Adipocyte (in vitro differentiated cells): ENCODE measurements at places on chromosomes 5 and 9.

DNA sequence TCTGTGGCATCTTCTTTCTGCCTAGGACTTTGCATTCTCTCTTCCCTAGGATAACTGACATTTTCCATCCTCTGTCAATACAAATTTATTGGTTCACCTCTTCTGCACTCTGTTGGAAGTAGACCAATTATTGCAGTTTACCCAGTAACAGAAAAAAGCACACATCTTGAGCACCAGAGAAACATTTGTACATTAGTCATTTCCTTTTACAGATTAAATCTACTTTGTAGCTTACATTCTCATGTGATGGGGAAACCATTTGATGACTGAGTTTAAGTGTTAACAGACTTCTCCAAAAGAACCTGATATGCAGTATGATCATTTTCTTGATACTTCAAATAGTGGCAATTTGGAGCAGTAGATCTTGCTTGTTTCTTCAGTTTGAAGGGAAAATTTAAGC is 1098.8 kb downstream of the DTWD2 start:
- peak; percentile 75 for DNase-seq

- DNase-seq = peak; percentile 52
Observed at GRCh38 chr9:16221822-16222547, 648.5 kb downstream of the BNC2 start.

DNA sequence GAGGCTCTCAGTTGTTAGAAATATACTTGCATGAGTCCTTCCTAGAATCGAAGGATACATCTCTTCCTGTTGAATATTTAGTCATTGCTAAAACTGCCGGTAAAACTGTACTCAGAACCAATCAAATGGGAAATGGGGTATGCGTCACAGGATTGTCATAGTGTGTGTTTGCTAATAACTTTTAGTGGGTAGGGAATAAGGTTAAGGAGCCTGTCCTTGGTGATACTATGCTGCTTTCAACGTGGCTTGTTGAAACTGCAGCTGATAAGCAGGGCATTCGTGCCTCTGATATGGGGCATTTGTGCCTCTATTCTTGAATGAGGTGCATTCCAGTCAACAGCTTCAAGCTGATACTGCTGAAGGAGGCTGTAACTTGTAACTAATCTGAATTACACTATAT is 26.6 kb downstream of the HABP4 start:
- DNase-seq = no peak

DNA sequence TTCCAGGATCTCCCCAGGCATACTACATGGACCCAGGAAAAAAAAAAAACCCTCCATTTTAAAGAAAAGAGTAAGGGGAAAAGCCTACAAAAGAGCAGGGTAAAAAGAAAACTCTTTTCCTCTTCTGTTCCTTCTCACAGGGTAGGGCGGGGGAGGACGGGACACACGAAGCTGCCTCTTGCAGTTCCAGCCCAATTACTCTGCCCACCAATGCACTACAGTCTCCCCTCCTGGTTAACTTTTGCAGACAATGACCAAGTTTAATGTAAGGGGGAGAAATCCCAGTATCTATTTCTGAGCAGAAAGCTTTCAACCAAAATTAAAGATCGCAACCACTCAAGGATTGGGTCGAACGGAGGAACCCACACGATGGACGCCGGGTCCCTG is 1.3 kb downstream of the BRD3 start:
- peak; percentile 56 for DNase-seq

DNA sequence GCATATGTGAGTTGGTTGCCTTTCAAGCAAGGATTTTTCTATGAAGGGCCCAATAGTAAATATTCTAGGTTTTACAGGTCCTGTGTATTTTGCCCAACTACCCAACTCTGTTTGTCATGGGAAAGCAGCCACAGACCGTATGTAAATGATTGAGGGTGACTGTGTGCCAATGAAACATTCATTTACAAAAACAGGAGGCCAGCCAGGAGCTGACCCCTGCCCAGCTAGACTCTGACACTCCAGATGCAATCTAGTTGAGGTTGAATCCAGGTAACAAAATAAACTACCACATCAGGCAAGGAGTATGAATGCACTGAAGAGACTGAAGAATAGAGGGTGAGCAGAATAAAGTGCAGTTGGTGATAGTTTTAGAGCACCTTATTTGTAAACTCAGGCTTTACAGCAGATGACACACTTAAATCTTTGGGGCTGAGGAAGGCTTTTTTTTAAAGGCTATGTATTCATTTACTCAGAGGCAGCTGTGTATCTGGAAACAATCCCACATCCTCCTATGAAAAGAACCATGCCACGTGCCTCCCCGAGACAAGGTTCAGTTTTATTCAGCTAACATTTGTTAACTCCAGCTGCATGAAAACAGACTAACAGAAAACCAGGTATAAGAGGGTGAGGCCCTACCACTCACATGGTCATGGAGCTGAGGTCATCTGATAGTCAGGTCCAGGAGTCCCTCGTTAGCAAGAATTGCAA is 60.7 kb downstream of the SLC1A1 start:
- no peak for DNase-seq

DNA sequence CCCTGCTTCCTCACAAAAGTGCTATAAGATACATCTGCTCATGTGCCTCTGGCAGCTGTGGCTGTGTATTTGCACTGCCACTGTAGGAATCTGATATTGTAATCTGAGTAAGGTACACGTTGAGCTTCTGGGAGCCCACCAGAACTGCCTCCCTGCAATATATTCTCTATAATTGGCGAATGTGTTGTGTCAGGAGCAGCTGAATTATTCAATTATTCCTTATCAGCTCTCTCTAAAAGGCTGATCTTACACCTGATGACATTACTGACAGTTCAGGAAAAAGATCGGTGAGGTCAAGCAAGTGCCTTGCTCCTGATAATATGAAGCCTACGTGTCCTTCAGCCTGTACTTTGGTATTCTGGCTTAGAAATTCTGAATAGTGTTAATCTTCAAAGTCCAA is 1015.0 kb downstream of the CDH9 start:
- DNase-seq = no peak

GRCh38 chr5:111641533-111642233 is 115.3 kb downstream of the NREP start:
- peak; percentile 60 for DNase-seq

GRCh38 chr9:133713150-133713959 is 24.8 kb downstream of the SARDH start:
- DNase-seq = no peak

GRCh38 chr9:18639911-18640310 is 166.0 kb downstream of the ADAMTSL1 start:
- DNase-seq = no peak

GRCh38 chr5:72368271-72368670 is 48.1 kb downstream of the PTCD2 start:
- no peak for DNase-seq

DNA sequence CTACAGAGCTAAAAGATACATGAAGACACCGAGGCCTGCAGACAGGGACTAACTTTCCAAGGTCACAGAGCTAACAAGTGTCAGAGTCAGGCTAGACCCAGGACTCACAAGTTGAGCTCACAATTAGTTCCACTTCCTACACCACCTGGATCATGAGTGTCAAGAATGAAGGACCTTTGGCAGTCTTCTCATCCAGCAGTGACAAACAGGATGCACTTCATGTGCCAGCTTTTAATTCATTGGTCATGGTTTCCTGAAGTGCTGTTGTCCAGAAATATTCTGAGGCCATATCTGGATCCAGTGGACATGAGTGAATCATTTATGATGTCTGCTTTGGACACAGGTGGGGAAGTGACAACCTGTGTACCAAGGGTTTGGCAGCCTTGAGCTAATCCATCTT is 77.4 kb downstream of the KCNIP1 start:
- no peak for DNase-seq

- DNase-seq = peak; percentile 39
Observed at GRCh38 chr5:68953875-68954617, 139.8 kb upstream of the SLC30A5 start.

DNA sequence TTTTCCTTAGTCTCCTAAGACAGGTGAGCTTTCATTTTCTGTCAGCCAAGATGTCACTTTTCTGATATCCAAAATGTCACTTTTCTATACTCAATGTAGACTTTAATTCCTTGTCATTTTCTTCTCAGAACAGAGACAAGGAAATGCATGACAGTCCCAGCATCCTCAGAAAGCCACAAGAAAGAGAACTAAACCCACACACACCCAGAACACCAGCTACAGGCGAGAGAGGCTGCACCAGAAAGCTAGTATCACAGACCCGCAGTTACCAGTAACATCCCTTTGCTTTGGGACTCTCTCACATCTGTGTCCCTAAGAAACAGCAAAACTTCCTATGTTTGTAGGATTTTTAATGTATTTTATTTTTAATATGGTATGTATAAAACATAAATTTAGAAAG is 17.1 kb downstream of the TRMO start:
- DNase-seq = no peak

DNA sequence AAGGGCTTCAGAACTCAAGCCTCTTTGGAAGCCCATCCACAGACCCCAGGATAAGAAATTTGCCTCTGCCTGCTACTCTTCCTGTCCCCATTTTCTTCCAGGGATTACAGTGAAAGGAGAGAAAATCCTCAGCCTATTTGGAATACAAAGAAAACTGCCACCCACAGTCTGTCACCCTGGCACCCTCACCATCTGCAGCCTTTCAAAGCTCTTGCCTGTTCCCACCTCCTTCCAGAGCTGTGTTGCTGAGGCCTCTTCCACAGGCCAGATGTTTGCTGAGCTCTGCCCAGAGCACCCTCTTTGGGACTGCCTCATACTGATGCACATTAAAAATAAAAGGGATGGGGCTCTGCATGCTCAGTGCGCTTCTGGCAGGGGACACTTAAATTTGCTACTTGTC is 35.9 kb upstream of the TAF1L start:
- no peak for DNase-seq

DNA sequence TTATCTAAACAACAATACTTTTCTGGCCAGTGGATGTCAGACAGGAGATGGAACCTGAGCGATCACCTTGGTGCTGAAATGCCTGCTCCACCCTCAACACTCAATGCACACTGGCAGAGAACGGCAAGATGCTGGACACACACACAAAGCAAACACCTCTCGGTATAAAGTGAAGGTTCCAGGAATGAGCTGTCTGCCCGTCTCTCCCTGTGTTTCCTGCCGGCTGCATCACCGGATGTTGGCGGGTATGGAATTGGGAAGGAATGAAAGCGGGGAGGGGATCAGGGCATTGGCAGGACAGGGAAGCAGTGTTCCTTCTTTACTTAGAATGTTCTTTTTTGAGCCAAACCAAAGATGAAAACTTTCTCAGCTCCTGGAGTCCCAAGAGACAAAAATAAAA is 59.2 kb downstream of the MED10 start:
- DNase-seq = no peak

DNA sequence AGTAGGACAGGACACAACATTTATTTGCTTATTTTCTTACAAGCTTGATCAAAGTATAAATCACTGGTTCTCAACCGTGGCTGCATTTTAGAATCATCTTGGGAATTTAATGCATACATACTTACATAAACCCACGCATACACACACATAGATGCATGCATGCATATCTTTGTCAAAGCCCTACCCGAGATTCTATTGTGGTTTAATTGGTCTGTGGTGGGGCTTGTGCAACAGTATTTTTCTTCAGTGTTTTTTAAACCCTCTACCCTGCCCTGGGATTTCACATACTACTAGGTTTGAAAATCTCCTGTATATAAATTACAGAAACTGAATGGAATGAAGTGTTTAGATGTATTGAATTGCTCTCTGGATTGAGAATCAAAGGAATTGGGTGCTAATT is 1166.2 kb downstream of the MAT2B start:
- peak; percentile 7 for DNase-seq

DNA sequence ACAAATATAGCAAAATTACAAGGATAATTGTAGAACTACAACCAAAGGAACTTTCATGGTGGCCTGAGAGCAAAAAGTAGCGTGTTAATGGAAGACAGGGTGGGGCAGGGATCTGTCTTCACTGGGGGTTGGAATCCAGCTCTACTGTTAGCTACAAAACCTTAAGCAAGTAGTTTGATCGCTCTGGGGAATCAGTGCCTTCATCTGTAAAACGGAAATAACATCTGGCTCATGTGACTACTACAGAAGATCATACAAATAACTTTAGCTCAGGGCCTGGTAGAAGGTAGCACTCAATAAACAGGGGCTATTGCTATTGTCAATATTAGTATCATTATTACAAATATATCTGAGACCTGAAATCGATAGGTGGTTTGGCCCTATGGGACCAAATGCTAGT is 40.4 kb downstream of the ZNF608 start:
- DNase-seq = no peak

- DNase-seq = peak; percentile 78
Observed at GRCh38 chr5:68114378-68115040, 101.0 kb upstream of the PIK3R1 start.

DNA sequence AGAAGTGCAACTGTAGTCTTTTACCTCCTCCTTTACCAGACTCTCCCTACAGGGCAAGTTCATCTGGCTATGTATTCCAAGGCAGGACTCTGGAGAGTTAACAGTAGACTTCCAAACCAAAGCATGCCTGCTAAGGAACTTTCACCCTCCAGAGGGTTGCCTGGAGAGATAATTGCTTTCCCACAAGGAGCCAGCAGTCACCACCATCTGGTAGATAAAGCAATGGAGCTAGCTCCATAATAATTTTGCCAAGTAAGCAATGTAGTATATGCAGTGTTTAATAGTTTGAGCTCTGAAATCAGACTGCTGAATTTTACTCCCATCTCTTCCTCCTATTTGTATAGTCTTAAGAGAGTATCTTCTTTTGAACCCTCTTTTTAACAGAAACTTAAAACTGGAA is 566.8 kb upstream of the PTGER4 start:
- no peak for DNase-seq

DNA sequence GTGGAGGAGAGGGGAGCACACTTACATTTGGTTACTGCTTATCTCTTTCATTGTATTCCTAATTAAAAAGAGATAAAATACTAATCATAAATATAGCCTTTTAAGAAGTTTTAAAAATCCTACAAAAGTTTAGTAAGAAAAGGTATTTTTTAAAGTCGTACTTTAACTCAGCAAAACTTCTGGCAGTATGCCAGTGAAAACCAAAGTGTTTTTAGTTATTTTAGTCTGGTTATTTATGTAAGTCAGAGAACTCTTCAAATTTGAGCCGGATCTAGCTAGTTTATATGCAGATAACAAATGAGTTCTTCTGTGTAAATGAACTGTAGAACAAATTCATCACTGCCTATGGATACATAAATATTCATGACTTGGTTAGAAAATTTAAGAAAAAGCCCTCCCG is 36.5 kb upstream of the ANKDD1B start:
- DNase-seq = peak; percentile 51

DNA sequence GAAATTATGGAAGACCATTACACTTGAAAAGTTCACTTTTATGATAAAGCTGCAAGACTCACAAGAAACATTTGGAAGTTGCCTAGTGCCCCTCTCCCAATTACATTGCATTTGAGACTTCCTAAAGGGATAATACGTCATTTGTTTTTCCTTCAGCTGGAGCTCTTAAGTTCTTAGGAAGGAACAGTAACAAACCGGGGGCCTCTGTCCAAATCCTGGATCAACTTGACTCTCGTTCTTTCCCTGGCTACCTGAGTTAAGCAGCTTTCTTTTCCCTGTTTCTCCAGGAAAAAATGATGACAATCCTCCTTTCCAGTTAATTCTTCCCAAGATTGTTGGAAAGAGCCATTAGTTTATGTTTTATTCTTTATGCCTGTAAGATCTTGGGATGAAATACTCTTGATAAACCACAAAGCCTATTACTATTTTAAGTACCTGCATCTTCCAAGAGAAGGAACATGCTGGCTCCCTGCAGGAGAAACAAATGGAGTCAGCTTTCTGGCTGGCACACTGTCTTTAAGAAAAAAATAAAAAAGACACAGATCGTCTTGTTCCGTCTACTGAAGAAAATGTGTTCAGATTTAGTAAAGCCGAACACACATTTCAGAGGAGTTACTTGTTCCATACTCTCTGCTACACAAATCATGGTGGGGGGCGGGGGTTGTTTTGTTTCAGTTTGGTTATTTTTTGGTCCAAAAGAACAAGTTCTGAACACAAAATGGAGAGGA is 297.9 kb downstream of the EFNA5 start:
- DNase-seq = no peak
